T-cell (primary cell): ENCODE measurements at places on chromosomes 2 and 18. TPM values are rescaled to one million over a fixed set of nuclear protein-coding genes. Genes with fewer than 3 reads are reported as not detected.

- no peak for DNase-seq
Measured at GRCh38 chr2:45919160-45919650, 267.7 kb downstream of the PRKCE start.

GRCh38 chr18:136433-136832 lies 21.9 kb upstream of the USP14 start:
- peak; percentile 12 for DNase-seq

DNA sequence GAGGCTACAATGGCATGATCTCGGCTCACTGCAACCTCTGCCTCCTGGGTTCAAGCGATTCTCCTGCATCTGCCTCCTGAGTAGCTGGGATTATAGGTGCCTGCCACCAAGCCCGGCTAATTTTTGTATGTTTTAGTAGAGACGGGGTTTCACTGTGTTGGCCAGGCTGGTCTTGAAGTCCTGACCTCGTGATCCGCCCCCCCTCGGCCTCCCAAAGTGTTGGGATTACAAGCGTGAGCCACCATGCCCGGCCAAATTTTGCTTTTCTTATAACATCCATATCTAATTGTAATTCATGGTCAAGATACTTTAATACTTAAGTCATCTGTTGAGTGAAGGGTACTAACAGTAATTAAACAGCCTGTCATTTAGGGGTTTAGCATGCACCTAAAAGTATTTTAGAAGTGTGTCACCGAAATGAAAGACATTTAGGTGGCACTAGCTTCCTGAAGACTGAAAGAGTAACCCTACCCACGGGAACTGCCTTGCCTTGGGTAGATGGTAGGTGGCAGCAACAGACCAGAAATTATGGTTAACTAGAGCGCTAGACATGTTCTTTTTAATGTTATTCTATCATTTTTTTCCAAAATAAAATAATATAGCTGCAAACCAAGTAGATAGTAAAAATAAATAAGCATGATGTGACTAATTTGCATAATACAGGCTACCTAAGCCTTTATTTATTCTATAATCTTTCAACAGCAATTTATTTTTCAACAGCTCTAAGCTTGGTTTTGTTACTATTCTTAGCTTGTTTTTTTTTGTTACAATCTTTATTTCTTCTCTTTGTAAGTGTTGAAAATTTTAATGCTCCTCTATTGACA lies 8.6 kb upstream of the ACYP2 start:
- DNase-seq: peak; percentile 28

DNA sequence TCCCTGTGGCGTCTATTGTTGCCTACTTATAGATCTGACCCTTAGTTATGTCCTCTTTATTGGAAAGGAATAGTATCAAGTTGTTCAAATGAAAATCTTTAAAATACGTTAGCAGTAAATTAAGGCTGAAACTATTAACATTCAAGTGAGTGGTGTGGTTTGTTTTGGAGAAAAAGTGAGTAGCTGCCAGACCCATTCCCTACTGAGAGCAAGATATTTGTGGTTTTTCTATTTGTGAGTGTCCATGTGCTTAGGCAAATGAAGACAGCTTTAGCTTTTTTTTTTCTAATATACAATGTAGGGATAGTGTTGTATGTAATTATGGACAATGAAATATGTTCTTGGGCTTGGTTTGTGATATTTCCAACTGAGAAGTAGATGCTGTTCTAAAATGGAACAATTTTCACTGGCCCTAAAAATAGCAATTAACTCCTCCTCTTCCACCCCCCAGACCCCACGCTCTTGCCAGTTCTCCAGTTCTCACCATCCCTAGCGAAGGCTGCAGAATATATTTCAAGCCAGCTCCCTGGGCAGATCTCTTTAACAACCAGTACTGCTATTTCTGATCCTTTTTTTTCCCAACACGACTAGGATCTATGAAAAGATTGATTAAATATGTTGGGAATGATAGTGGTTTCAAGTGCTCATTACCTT lies 83.1 kb downstream of the CCDC85A start:
- no peak for DNase-seq

DNA sequence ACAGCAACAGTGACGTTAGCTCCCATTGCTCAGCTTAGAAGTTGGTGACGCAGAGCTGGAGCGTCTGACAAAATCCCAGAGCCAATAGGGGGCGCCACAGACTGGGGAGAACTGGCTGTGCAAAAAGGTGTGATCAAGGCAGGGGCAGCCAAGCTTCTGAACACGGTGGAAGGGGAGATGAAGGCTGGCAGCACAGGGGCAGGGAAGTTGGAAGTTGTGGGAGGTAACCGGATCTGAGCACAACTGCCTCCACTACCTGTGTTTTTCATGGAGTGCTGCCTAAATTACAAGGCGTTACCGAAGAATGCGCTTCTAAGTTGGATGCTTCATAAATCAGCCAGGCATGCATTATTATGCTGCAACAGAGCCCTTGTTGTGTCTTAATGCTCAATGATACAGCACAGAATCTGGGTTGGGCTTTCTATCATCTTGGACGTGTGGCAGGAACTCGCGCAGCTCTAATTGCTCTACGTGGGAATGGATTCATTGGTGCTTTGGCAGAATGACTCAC lies 370.0 kb downstream of the SLC4A3 start:
- DNase-seq: no peak

DNA sequence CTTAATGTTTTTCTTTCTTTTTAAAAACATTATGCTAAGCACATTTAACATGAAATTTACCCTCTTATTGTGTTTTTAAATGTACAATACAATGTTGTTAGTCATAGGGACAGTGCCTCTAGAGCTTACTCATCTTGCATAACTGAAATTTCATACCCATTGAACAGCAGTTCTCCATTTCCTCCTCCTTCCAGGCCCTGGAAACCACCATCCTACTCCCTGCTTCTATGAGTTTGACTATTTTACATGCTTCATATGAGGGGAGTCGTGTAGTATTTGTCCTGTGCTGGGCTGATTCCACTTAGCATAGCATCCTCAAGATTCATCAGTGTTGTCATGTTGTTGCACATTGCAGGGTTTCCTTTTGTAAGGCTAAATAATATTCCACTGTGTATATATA lies 92.6 kb downstream of the SPATS2L start:
- DNase-seq: no peak

LRRFIP1 gene
- 116 TPM for total RNA-seq

UGT1A5 gene
- total RNA-seq: not detected

CCDC141 gene
- 26.3 TPM for total RNA-seq
